ENCODE measurements at places on chromosomes 2 and 18. TPM values are rescaled to one million over a fixed set of nuclear protein-coding genes. Genes with fewer than 3 reads are reported as not detected.

Gene NAT8
- total RNA-seq, result not detected

Gene RAD51AP2
- total RNA-seq, result 11.6 TPM

Gene RTKN
- total RNA-seq, result 17.3 TPM

Gene CUL3
- 45.5 TPM for total RNA-seq

Gene FSIP2
- 46.2 TPM for total RNA-seq

Gene REEP1
- total RNA-seq, result 4.1 TPM

Gene TRIM43
- not detected for total RNA-seq

Gene ACADL
- total RNA-seq, result 6.0 TPM

Gene PFN4
- not detected for total RNA-seq
